Stimulated activated CD8-positive, alpha-beta memory T cell treated with anti-CD3 and anti-CD28 coated beads, Interleukin-4, amount 100 ng/mL, for 4 hours (primary cell): ENCODE measurements at places on chromosomes 4 and X.

DNA sequence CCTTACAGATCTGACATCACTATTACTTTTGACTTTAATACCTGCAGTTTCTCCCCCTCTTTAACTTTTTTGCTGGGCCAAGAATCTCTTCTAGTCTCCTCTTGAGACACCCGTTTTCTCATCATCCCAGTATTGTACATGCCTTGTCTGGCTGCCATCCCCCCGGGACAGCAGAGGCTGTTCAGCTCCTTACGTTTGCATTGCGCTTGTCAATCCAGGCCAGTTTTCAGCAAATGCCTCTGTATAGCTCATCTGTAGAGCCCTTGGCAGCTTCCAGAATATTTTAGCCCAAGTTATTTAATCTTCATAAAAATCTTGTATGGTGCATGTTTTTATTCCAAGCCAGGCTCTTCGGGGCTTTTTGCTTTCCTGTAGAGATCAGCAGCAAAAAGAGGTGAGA is 22.3 kb upstream of the HOPX start:
- no peak for DNase-seq

DNA sequence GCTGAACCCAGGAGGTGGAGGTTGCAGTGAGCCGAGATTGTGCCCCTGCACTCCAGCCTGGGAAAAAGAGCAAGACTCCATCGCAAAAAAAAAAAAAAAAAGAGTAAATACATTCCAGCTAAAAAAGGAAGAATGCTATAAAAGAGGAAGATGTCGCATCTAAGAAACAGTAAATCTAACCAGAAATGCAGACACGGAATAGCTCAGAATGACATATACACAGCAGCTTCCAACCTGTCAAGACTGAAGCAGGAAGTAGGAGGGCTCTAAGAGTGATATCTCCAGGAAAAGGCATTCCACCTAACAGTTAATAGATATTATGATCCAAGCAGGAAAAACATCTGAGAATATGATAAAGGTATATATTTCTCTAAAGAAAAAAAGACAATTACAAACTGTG is 16.0 kb downstream of the CLOCK start:
- no peak for DNase-seq

DNA sequence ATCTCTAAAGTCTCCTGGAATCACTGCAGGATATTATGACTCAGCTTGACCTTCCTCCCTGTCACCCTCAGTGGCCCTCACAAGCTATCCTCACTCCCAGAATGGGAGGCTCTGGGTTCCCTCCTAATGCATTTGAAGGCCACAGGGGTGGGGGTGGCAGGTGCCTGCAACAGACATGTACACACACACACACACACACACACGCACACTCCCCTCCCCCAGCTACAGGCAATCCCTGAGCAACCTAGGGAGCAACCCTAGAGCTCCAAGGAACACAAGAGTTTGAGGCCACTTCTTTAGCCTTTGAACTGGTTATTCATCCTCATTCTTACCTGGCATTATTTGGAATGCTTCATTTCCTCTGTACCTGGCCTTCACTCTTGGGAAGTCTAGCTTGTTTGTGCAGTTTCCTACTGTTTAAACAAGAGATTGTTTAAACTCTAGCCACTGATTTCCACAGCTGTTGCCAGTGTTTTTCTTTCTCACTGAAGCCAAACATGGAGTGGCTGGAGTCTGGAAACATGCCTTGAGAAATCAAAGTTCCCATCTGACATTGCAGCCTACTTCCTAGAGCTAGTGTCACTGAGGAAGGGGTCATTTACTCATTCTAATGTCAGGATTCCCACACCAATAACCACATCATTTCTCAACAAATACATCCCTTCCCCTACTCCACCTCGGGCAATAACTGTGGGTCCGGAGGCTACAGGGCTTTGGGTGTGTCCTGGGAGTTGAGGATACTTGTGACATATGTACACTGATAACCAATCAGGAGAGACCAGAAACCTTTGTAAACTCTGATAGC is 37.7 kb downstream of the MAOA start:
- no peak for DNase-seq

GRCh38 chrX:136718091-136718490 is 62.6 kb downstream of the ARHGEF6 start:
- DNase-seq = no peak

- no peak for DNase-seq
Observed at GRCh38 chr4:22869235-22869634, 176.5 kb downstream of the GBA3 start.

DNA sequence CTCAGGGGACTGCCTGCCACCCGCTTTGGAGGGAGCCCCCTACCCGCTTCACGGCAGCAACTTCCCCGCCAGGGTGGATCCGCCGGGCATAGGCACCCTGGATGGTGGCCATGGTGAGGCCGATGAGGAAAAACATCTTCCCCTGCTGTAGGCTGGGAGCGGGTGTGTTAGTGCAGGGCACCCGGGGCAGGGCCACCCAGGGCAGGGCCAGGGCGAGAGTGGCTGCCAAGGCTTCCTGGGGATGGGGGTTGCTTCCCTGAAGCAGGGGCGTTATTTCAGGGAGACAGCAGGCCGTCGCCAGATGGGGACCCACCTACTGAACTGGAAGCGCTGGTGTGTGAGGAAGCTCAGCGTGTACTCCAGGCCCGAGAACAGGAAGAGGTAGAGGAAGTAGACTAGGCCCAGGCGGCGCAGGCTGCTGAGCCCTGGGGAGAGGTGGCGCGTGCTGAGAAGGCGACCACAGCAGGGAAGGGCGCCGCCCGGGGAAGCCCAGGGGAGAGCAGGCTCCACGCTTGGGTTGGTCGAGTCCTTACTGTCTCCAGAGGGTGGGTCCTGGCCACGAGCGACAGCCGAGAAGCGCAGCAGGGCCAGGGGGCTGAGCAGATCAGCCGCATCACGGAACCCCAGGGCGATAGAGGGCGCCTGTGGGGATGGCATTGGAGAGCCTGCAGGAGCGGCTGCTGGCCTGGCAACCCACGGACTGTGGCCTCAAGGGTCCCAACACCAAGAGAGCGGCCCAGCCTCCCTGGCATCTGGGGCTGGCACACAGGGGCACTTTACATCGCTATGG is 31.5 kb downstream of the NOP14 start:
- DNase-seq = no peak

DNA sequence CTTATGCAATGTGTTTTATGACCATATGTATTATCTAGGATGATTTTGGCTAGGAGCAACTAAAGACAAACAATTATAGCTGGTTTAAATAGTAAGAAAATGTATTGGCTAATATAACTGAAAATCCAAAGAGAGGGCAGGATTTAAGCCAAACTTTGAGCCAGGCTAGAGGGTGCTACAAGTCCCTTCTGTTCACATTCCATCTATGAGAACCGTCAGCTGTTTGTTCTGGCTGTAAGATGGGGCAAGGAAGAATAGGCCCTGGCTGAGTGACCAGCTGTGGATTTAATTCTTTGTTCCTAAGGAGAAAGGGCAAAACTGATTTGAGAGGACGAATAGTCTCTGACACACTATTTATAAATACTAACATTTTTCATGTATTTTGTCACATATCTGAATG is 79.2 kb upstream of the UGT8 start:
- no peak for DNase-seq

- peak; percentile 7 for DNase-seq
Observed at GRCh38 chrX:8743126-8743732, 11.3 kb upstream of the ANOS1 start.

- DNase-seq = no peak
Observed at GRCh38 chr4:80407246-80407645, 71.7 kb downstream of the CFAP299 start.

DNA sequence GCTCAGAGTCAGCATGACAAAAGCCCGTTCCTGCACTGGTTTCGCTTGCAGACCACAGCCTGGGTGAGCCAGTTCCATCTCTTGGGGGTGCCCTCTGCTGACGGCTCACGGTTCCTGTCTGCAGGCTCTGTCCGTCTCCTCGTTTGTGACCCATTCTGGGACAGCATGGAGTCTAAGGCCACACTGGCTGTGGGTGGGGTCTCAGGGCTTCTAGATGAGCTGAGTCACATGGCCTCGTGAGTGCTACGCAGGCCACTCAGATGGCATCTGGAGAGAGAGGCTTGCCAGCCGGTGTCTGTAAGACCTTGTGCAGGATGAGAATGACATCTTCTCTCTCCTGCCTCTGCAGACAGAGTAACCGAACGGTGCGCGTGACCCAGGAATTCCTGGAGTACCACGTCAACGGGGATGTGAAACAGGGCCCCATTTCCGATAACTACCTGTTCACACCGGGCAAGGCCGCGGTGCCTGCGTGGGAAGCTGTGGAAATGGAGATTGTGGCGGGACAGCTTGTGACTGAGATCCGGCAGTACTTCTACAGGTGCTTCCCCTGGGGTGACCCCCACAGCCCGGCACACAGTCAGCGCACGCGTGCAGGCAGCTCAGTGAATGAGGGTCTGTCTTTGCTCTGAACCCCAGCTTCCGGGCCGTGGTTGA is 31.6 kb upstream of the MRFAP1 start:
- DNase-seq = no peak

GRCh38 chrX:19956306-19956705 is 34.6 kb downstream of the BCLAF3 start:
- DNase-seq = no peak

DNA sequence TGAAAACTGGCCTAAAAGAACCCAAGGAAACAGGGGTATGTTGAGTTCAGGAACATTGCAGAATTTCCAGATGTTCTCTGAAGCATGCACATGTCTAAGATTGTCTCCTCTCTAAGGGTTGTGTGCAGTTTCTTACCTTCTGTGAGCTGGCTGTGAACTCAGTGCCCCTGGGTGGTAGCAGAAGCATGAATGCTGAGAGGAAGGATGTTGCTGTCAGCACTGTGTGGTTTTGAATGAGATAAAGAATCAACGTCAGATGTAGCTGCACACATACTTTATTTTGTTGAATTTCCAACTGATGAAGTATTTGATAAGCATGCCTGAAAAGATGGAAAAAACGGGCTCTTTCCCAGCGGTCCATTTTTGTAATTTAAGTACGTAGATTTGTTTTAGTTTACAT is 23.8 kb upstream of the CD38 start:
- DNase-seq = no peak

DNA sequence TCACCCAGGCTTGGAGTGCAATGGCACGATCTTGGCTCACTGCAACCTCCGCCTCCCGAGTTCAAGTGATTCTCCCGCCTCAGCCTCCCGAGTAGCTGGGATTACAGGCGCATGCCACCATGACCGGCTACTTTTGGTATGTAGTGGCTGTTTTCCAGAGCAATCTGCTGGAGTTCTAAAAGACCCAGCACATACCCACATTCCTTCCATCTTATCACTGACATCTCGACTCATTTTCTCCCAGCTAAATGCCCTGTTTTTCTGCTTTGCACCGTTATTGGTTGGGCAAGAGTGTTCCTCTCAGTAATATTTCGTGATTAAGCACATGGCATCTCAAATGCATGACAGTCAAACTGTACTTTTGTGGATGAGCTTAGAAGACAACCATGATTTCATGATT is 53.7 kb downstream of the PRKX start:
- DNase-seq = no peak

DNA sequence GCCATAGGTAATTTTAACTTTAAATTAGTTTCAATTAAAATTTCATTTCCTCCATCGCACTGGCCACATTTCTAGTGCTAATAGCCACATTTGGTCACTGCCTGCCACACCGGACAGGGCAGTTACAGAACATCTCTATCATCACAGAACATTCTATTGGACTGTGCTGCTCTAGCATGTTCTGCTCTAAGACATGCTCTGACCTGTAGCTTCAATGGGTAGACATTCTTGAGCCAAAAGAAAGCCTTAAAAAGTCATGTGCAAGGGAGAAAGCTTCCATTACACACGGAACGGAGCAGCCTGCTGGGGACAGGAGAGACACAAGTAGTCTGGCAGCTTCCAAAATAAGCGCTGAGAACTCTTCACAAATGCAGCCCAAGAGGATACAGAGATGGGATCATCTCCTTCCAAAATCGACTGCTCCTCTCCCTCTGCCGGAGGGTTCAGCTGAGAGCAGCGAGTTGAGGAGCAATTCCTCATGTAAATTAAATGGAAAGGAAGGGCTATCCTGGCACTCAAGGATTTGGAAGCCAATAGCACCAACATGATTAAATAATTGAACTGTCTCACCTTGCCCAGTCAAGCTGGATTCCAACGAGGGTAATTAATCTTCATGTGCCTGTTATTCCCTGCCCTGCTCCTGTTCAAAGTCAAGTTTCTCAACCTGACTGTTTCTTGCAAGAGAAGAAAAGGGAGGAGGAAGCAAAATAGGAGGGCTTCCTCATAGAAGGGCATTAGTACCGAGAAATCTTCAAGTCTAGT is 336.4 kb upstream of the NOCT start:
- no peak for DNase-seq

- no peak for DNase-seq
Observed at GRCh38 chr4:140059159-140059558, 94.8 kb downstream of the MAML3 start.

DNA sequence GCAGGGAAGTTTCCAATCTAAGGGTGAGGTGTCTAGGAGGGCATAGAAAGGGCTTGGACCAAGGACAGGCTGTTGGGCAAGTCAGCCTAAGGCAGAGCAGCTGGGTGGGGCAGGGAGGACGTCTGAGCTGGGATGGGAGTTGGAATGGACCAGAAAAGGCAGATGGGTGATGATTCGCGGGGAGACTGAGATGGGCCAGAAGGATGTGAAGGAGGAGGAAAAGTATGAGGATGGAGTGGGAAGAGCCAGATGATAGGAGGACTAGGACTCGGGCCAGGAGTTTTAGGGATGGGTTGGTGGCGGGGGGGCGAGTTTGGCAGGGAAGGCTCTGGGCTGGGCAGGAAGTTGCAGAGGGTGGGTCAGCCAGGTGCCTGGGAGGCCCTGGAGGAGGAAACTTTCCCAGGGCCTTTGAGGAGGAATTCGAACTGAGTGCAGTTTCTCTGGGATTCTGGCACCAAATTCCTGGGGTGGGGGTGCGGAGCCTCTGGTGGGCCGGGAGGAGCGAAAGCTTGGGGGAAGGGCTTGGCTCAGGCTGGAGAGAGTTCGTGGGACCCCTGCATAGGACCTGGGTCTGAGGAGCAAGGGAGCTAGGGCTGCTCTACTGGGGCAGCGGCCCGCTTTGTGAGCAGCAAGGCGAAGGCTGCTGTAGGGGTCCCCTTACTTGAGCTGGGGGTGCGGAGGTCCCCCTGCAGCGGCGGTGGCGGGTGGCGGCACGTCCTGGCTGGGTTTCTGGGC is 8.7 kb upstream of the TIMP1 start:
- no peak for DNase-seq

GRCh38 chr4:95676190-95676589 is 127.4 kb upstream of the UNC5C start:
- no peak for DNase-seq

- DNase-seq = no peak
Observed at GRCh38 chrX:145190801-145191389, 56.4 kb upstream of the SPANXN1 start.

GRCh38 chrX:108304210-108304609 is 134.0 kb downstream of the COL4A6 start:
- DNase-seq = no peak

GRCh38 chr4:10007436-10007740 is 13.9 kb downstream of the SLC2A9 start:
- DNase-seq = no peak

GRCh38 chr4:77845400-77845799 is 17.2 kb upstream of the MRPL1 start:
- DNase-seq = no peak

GRCh38 chr4:183960962-183961541 is 55.9 kb downstream of the STOX2 start:
- no peak for DNase-seq
